Hepatocyte (in vitro differentiated cells): ENCODE measurements at places on chromosomes 4 and X. TPM values are rescaled to one million over a fixed set of nuclear protein-coding genes. Genes with fewer than 3 reads are reported as not detected.

The NEIL3 gene
- total RNA-seq = 2.0 and 2.1 TPM in 2 replicates

The ATP1B4 gene
- not detected in 2 replicates for total RNA-seq

The CCNB3 gene
- total RNA-seq = 0.12 and 0.13 TPM in 2 replicates

- H3K36me3 ChIP-seq = no peaks in the 10 kb centered on the region
- H3K4me3 ChIP-seq = no peak overlapping the region
- DNase-seq = no peak
- H3K27ac ChIP-seq = no peak overlapping the region
- H3K4me1 ChIP-seq = no peaks in the 10 kb centered on the region
Measured at GRCh38 chr4:82650868-82651267, 89.1 kb upstream of the TMEM150C start.

GRCh38 chr4:8267077-8267476, 2.5 kb upstream of the HTRA3 start:
- no peak overlapping the region for H3K4me3 ChIP-seq
- H3K27me3 ChIP-seq = peaks cover 20% of the 10 kb centered on the region
- H3K4me1 ChIP-seq = peaks cover 20% of the 10 kb centered on the region
- peak; percentile 81 for DNase-seq
- H3K36me3 ChIP-seq = no peaks in the 10 kb centered on the region
- no peak overlapping the region for H3K27ac ChIP-seq

DNA sequence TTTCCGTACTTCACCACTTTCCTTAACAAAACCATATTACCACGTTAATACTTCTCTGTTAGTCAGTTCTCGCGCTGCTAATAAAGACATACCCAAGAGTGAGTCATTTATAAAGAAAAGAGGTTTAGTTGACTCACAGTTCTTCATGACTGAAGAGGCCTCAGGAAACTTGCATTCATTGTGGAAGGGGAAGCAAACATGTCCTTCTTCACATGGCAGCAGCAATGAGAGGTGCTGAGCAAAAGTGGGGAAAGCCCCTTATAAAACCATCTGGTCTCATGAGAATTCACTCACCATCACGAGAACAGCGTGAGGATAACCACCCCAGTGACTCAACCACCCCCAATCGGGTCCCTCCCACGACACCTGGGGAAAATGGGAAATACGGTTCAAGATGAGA, 289.8 kb upstream of the CLNK start:
- no peak overlapping the region for H3K4me3 ChIP-seq
- no peaks in the 10 kb centered on the region for H3K4me1 ChIP-seq
- DNase-seq = no peak
- no peak overlapping the region for H3K27ac ChIP-seq
- H3K36me3 ChIP-seq = no peaks in the 10 kb centered on the region

- no peaks in the 10 kb centered on the region for H3K27me3 ChIP-seq
- no peak overlapping the region for H3K4me3 ChIP-seq
- no peak overlapping the region for H3K27ac ChIP-seq
- DNase-seq = no peak
Measured at GRCh38 chrX:124028182-124028581, 66.7 kb downstream of the STAG2 start.

DNA sequence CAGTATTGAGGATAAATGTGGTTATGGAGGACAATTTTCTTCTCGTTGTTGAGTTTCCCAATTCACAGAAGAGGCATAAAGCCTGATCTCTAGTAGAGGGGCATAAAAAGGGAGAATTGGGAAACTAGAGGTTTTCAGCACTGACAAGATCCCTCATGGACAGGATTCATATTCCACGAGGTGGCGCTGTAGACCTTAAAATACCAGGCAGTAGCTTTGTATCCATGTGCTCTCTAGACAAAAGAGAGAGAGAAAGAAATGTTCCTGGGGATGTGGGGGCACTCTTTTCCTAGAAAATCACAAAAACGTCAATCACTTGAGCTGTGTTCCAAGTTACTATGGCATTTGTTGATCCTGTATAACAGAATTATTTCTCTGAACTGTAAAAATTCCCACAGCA, 128.3 kb downstream of the MAGEE1 start:
- H3K36me3 ChIP-seq = no peaks in the 10 kb centered on the region
- DNase-seq = peak; percentile 17
- no peak overlapping the region for H3K27ac ChIP-seq
- no peak overlapping the region for H3K4me3 ChIP-seq

DNA sequence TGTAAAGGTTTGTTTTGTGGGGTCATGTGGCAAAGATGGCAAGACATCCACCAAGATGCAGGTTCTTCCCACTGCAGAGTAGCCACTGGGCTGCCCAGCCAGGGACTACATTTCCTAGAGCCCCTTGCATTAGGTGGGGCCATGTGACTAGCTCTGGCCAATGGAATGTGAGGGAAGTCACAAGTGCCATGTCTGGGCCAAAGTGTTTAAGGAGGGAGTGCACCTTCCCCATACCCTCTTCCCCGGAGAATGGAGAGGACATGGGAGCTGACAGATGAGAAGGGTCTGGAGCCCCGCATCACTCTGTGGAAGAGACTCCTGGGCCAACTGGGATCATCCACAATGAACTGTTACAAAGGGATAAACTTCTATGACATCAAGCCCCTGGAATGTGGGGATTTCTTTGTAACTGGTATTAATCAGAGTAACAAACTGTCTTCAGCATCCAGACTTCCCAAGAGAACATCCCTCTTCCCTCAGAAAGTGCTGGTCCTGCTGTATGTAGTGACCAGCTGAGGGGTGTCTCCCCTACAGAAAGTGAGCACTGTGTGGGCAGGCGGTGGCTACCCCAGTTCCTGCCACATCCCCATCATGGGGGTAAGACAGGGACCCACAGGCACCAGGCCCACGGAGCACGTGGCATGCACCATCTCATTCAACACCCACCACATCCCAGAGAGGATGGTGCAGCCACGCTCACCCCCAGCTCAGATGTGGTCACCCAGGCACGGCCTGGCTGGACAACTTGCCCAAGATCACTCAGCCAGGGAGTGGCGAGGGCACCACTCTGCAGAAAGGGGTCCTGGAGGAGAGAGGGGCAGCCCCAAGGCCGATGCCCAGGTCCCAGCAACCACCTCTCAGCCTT, 10.9 kb downstream of the PPP2R2C start:
- DNase-seq = no peak
- peaks cover 18% of the 10 kb centered on the region for H3K27me3 ChIP-seq
- no peaks in the 10 kb centered on the region for H3K36me3 ChIP-seq
- no peak overlapping the region for H3K27ac ChIP-seq

GRCh38 chrX:118212817-118213183, 96.2 kb upstream of the KLHL13 start:
- no peak overlapping the region for H3K27ac ChIP-seq
- DNase-seq = no peak
- H3K36me3 ChIP-seq = no peaks in the 10 kb centered on the region
- no peak overlapping the region for H3K4me3 ChIP-seq

- no peaks in the 10 kb centered on the region for H3K27me3 ChIP-seq
- H3K27ac ChIP-seq = no peak overlapping the region
- H3K4me3 ChIP-seq = no peak overlapping the region
- DNase-seq = no peak
- no peaks in the 10 kb centered on the region for H3K36me3 ChIP-seq
- no peaks in the 10 kb centered on the region for H3K4me1 ChIP-seq
Measured at GRCh38 chrX:47613082-47613481, 6.6 kb downstream of the SYN1 start.

DNA sequence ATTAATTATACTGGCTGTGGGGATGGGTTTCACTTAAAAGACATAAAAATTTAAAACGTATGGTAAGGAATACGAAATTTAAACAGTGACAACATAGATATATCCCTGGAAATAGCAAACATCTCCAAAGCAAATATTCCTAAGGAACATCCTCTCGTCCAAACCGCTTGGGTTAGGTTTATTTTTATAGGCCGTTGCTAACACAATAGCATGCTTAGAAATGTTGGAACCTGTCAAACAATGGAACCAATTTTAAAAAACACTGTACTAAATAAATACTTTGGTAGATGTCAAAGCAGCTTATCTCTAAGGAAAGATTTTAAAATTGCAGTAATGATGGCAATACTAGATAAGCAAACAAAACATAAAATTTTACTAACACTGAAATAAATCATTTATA, 45.4 kb downstream of the SEC24D start:
- peaks cover 7% of the 10 kb centered on the region for H3K36me3 ChIP-seq
- no peaks in the 10 kb centered on the region for H3K4me1 ChIP-seq

GRCh38 chrX:148161701-148162100, 180.6 kb downstream of the FMR1NB start:
- no peak overlapping the region for H3K4me3 ChIP-seq
- H3K27ac ChIP-seq = no peak overlapping the region
- H3K27me3 ChIP-seq = no peaks in the 10 kb centered on the region
- H3K36me3 ChIP-seq = no peaks in the 10 kb centered on the region

DNA sequence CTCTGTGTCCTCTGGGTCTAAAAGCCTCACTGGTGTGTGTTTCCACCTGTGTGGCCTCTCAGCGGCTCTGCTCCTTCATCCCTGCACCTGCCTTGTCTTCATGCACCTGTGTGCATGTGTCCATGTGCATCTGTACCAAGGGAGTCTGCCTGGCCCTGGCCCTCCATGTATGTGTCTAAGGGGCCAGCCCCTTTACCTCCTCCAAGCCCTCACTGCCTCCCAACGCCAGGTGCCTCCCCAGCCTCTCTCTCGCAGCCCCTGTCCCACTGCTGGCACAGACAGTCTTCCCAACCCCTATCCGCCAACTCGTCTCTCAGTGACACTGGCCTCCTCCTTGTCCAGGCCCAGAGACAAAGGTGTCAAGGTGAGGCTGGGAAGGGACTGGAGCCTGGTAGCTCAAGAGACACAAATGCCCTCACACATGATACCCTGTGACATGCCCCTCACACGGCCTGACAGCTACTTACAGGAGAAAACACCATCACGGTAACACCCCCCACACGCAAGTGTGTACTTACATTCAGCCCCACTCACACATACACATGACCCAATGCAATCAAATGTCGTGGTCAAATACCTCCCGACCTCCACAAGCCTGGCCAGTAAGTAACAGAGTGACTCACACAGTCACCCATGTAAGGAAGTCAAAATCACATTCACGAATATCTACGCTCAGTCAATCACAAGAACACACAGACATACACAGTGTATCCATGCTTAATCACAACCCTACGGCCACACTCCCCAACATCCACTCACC, 11.4 kb downstream of the L1CAM start:
- no peak overlapping the region for H3K27ac ChIP-seq
- no peaks in the 10 kb centered on the region for H3K4me1 ChIP-seq
- no peak for DNase-seq
- no peaks in the 10 kb centered on the region for H3K36me3 ChIP-seq
- no peak overlapping the region for H3K4me3 ChIP-seq

- H3K27me3 ChIP-seq = no peaks in the 10 kb centered on the region
- no peak overlapping the region for H3K4me3 ChIP-seq
- H3K36me3 ChIP-seq = no peaks in the 10 kb centered on the region
Measured at GRCh38 chrX:115318139-115318538, 28.6 kb downstream of the LUZP4 start.

DNA sequence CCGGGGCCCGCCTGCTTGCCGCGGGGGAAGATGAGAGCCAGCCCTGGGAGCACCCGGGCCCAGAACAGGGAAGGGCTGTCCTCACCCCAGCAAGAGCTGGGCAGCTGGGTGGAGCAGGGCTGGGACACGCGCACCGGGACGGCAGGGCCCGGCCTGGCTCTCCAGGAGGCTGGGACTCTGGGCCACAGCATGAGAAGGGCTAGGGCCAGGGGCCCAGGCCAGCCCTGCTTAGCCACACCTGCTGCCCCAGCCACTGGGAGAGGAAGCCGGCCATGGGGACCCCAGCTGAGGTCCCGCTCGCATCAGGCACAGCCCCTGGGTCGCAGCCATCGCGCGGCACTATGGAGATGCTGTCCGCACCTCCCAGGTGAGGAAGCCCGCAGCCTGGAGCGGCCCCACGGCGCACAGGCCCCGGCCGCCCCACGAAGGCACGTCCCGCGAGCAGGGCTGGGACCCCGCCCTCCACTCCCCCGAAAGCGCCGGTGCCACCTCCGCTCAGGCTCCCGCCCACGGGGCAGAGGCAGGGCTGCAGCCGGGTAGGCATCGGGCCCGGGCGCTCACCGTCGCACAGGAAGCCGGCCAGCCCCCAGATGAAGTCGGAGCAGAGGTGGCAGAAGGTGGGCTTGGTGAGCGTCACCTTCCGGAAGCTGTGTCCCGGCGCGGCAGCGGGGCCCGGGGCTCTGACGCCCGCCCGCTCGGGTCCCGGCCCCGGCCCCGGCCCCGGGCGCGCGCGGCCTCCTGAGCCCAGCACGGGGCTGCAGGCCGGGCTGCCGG, 531 bp downstream of the DGKQ start:
- H3K27me3 ChIP-seq = no peaks in the 10 kb centered on the region
- peak overlapping the region; percentile 89 for H3K4me3 ChIP-seq
- peaks cover 15% of the 10 kb centered on the region for H3K4me1 ChIP-seq
- DNase-seq = peak; percentile 57
